NCI-H748 treated with DMSO at 0.1 percent for 48 hours (cell line): ENCODE measurements at places on chromosomes 2 and 18.
A peak's percentile ranks its signal among the peaks of the same experiment; 100 is the strongest.

DNA sequence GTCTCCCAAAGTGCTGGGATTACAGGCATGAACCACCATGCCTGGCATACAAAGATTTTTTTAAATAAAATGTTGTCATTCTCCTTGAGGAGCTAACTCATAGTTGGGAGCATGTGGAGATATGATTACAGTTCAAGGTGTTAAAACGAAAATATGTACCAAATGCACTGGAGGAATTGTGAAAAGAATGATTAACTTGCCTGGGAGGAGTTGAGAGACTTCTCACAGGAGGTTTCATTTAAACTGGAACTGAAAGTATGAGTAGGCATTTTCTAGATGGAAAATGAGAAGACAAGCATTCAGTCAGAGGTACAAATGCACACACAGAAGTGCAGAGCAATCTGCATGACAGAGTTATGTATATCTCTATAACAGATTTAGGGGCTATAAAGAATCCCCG lies 126.6 kb upstream of the PDE1A start:
- DNase-seq: no peak

DNA sequence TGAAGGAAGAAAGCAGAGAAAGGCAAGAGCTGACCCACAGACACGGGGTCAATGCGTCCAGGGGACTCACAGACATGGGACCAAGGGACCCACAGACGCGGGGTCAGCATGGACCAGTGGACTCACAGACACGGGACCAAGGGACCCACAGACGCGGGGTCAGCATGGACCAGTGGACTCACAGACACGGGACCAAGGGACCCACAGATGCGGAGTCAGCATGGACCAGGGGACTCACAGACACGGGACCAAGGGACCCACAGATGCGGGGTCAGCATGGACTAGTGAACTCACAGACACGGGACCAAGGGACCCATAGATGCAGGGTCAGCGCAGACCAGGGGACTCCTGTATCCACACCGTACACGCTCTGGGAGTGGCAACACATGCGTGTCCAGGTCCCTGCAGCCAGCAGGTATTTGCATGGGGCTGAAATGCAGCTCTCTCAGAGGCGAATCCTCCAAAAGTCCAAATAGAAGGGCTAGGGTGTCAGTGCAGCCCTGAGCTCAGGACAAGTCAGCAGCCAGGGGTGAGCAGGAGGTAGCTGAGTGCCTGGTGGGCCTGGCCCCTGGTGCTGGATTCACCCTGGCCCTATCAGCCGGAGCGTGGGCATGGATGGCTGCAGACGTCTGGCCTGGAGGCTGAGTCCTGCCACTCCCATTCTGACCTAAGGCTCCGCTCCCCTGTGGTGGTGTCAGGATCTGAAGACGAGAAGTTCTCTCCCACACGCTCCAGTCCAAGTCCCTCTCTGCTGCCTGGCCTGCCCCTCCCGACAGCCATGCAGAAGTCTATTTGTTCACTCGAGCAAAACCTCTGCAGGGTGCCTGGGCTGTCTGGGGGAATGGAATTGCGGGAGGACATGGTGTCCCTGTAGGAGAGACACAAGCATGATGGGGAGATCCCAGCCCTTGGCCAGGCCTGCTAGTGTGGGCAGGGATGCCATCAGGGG lies 28.5 kb downstream of the TMEM18 start:
- no peak for DNase-seq

- DNase-seq: no peak
Measured at GRCh38 chr2:36203366-36203765, 152.2 kb upstream of the CRIM1 start.

DNA sequence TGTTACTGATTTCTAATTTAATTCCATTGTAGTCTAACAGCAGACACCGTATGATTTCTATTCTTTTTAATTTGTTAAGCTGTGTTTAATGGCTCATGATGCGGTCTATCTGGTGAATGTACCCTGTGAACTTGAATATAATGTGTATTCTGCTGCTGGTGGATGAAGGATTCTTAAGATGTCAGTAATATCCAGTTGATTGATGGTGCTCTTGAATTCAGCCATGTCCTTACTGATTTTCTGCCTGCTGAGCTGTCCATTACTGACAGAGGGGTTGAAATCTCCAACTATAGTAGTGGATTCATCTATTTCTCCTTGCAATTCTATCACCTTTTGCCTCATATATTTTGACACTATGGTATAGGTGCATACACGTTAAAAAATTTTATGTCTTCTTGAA lies 373.3 kb upstream of the RAB12 start:
- DNase-seq: no peak

GRCh38 chr2:64888591-64889309 lies 100.4 kb upstream of the SLC1A4 start:
- no peak for DNase-seq

DNA sequence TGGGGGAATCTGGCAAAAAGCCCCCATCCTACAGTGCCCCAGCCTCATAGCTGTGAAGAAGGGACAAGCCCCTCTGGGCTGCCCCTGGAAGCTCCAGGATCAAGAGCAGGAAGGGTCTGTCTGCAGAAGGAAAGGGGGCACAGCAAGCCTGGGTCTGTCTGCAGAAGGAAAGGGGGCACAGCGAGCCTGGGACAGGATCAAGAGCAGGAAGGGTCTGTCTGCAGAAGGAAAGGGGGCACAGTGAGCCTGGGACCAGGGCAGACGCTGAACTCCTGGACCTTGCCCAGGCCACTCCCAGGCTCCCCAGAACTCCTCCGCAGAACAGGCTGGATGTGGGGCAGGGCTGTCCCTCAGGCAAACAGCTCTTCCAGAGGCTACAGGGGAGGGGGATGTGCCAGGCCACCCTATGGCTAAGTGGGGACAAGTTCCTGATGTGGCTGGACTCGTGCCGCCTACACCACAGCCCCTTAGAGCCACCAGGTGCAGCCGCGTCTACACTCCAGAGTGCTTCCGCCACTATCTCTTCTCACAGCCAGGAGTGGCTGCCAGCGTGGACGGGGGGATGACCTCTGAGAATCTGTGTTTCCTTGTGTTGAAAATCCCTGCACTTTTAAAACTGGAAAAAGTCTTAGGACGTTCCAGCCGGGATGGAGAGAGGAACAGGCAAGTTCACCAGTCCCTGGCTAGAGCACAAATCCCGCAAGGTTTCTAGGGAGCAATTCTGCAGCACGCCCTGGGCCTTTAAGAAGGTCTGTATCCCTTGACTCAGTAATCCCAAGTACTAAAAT lies 20.8 kb downstream of the KIF1A start:
- DNase-seq: no peak

GRCh38 chr2:182581196-182581935 lies 134.7 kb upstream of the DNAJC10 start:
- DNase-seq: no peak

DNA sequence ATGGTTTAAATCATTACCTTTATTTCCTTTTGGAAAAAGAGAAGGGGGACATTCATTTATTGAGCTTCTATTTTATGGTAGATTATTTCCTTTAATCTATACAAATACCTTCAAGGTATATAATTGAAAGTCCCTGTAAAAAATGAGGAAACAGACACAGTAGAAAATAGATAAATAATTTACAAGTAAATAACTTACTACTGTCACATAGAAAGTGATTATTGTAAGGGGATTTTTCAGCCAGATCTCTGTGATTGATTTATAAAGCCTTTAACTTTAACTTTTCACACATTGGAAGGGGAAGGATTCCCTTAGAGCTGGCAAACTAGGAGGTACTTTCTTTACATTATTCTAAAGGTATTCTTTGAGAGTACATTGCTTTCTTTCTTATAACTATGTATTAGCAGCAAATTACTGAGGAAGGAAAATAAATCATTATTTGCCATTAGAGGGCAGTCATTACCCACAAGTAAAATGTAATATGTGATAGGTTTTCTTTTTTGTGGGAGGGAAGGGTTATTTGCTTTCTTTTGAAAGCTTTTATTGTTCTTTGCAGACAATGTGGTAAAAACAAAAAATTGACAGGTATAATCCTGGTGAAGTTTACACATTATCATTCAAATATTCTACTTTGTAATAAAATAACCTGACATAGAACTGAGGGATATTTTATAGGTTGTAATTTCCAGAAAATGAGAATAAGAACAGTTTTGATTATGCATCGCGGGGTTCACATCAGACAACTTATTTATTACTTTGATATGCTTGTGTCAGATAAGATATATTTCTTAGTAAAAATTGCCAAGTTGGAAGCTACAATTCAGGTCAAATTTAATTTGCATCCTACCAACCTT lies 24.8 kb upstream of the RPE start:
- peak; percentile 11 for DNase-seq

DNA sequence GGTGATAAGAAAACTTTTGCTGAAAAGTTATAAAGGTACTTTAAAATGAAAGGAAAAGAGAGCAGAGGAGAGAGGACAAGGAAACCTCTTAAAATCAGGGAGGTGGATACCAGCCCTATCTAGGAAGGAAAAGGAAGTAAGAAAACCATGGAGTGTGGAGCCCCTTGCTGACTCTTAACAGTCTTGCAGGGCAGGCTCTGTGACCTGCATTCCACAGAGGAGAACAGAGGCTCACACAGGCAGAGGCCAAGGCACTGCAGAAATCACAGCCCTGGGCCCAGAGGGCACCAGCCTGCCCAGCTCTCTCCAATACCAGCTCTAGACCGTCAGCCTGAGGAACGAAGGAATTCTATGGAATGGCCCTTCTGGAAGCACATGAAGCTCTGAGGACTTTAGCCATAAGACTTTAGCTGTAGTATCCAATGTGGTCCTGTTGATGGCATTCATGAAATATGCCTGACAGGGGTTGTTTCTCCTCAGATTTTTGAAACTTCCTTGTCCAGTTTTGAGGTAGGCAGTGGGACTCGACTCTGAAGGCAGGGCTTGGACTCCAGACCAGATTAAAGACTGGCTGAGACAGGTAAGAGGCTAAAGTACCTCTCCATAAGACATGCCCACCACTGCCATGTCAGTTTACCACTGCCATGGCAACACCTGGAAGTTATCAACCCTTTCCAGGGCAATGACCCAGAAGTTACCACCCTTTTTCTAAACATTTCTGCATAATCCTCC lies 216.3 kb downstream of the ANAPC1 start:
- DNase-seq: no peak

GRCh38 chr18:44536046-44536445 lies 144.6 kb upstream of the SETBP1 start:
- no peak for DNase-seq

DNA sequence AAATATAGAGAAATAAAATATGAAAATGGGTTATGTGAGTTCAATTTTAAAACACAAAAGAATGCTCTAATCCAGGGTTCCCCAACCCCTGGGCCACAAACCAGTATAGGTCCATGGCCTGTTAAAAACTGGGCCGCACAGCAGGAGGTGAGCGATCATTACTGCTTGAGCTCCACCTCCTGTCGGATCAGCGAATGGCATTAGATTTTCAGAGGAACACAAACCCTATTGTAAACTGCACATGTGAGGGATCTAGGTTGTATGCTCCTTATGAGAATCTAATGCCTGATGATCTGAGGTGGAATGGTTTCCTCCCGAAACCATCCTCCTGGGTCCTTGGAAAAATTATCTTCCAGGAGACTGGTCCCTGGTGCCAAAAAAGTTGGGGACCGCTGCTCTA lies 34.7 kb downstream of the TTR start:
- DNase-seq: no peak

DNA sequence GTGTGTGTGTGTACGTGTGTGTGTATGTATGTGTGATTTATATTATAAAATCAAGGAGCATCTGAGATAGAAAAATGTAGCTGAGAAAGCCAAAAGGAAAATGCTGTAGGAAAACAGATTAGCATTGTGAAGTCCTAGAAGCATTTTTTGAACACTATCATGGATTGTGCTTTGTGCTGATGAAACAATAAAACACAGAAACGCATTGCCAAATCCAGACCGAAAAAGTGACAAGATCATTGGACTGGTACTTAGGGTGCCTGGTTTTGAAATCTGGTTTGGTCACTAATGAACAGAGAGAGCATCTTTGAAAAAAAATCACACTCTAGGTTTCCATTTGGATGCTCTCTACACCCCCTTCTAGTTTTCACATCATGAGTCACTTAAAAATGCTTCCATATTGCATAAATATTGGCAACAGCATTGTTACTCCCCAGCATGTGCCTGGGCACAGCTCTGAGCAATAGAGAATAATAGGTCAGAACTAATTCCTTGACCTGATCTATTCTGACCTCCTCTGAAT lies 214.6 kb upstream of the LRRTM1 start:
- no peak for DNase-seq

DNA sequence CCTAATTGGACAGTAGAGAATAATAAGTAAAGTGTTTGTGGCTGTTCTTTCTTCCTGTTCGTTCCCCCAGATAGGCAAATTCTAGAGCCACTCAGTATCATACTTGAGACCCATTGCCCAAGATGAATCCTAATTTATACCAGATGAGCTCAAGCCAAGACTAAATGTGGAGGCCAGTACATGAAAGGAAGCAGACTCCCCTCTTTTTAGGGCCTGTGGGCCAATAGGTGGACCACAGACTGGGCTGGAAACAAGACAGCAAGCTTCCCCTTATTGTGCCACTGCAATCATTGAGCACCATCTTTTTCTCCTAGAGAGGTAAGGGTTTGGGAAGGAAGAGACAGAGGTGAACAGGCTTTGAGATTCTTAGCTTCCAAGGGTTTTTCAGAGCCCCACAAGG lies 141.9 kb downstream of the MGAT5 start:
- no peak for DNase-seq

GRCh38 chr2:175932675-175933074 lies 69.4 kb downstream of the LNPK start:
- no peak for DNase-seq
